ENCODE measurements at places on chromosomes 7 and 10.

DNA sequence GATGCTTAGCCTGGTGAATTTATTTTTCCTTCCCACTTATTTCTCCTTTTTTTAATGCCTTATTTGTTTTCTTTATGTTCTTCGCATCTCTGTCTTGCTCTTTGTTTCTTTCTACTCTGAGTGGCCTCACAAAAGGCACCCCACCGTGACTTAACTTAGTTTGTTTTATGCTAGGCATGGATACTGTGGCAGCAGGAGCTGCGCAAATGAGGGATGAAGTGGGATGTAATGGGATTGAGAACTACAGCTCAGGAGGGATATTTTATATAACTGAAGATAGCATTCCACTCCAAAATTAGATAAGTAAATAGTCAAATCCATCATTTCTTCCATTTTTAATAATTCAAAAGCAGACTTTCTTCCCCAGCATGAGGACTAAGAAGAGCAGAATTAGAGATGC is 1.7 kb upstream of the CACNA2D1 start:
- DNase-seq: no peak

DNA sequence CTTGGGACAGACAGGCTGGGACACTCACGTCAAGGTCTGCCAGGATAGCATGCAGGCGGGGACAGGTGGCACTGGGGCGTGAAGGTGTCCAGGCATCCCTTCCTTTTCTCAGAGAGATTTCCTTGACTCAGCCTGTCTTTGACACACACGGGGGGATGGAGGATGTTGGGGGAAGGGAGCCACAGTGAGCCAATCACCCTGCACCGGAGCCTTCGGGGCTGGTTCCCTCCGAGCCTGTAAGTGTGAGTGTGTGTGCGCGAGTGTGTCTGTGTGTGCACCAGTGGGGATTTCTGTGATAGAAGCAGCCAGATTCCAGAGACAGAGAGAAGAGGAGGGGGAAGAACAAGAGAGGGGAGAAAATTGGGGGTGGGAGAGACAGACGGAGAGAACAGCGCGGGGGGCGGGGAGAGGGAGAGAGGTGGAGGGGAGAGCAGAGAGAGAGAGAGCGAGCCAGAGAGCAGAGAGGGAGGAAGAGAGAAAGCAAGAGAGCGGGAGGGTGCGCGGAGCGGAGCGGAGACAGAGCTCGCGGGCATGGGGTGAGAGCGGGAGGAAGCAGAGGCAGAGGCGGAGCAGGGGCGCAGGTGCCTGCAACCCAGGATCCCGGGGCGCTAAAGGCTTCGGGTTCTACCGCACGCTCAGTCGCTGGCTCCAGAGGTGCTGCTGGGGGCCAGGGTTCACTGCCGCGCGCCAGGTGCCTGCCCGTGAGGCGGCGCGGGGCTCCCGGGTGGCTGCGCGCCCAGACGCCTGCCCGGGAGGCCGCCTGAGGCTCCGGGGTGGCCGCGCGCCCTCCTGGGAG is 466 bp upstream of the GPR26 start:
- DNase-seq: no peak

GRCh38 chr7:123425246-123425645 is 109.1 kb downstream of the IQUB start:
- no peak for DNase-seq

- DNase-seq: no peak
Observed at GRCh38 chr7:46864716-46865115, 717.2 kb downstream of the TNS3 start.

- no peak for DNase-seq
Observed at GRCh38 chr10:9012312-9012711, 957.8 kb downstream of the GATA3 start.
